ENCODE measurements at places on chromosomes 7 and 10.

DNA sequence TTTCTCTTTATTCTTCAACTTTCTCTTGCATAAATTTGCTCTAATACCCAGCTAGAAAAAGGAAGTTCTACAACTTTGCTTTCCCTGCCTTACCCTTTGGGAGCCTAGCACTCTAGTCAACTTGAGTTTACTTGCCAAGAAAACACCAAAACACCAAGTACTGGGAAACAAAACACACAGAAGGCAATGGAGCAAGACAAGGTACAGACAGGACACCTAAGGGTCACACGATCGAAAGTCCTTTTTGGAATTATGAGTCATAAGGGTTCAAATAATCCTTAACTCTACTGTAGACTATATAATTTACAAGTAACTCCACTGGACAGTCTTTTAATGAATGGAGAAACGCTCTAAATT is 42.6 kb upstream of the ANAPC16 start:
- no peak for DNase-seq

- no peak for DNase-seq
These were observed 1176.1 kb downstream of the GATA3 start for GRCh38 chr10:9230625-9231024.

DNA sequence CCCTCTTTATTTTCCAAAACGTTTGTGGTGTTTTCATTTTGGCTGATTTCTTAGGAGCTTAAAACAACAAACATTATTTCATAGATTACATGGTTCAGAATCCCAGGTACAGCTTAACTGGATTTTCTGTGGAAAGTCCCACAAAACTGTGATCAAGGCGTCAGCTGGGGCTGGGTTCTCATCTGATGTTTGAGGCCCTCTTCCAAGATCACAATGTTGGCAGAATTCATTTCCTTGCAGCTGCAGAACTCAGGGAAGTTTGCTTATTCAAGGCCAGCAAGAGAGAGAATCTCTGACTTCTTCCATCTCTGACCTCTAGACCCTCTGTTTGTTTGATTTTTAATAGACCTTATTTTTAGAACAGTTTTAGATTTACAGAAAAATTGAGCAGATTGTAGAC is 108.4 kb upstream of the AGK start:
- DNase-seq: no peak

GRCh38 chr7:141663081-141663849 is 38.7 kb downstream of the DENND11 start:
- no peak for DNase-seq

DNA sequence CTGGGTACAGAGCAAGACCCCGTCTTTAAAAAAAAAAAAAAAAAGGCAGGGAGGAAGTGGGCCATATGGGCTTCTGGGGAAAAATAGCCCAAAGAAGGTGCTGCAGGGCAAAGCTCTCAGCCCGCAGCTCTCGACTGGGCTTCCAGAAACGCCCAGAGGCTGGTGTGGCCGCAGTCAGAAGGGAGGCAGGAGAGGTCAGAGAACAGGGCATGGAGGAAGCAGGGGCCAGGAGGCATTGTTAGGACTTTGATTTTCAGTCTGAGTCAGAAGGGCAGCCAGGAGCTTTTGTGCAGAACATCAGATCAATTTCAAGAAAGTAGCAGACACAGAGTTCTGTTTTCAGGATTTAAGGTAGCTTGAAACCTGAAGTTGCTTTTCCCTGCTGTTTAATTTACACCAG is 35.3 kb upstream of the CYTH3 start:
- DNase-seq: no peak

- DNase-seq: no peak
These were observed 460.4 kb downstream of the NXPH1 start for GRCh38 chr7:8893775-8894174.

DNA sequence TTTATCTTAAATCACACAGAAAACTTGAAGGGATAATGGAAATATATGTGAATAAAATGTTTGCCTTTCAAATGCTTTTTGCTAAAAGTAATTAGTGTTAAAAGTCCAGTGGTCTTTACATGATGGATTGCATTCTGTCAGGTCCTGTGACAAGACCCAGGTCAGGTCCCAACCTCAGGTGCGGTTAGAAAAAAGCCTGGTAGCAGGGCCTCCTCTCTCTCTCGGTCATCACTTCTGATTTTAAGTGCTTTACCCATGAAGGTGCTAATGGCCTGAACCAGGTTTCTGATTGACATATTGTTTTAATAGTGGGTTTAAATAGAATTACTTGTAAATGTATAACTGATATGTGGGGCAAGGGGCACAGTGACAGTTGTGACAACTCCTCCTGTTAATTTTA is 736.3 kb downstream of the POM121L12 start:
- no peak for DNase-seq

DNA sequence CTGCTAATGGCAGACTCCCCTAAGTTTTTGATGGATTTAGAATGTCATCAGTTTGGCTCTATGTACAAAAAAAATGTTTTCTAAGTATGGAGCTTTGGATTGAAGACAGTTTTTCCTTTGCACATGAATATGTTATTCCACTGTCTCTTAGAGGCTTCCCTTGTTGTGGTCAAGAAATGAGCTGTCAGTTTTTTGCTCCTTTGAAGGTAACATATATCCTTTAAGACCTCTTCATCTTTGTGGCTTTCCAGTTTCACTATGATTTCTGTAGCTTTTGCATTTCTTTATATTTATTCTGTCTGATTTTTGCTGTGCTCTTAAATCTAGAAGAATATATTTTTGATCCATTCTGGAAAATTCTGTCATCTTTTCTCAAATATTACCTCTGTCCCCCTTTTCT is 15.8 kb upstream of the ODAD2 start:
- DNase-seq: no peak

DNA sequence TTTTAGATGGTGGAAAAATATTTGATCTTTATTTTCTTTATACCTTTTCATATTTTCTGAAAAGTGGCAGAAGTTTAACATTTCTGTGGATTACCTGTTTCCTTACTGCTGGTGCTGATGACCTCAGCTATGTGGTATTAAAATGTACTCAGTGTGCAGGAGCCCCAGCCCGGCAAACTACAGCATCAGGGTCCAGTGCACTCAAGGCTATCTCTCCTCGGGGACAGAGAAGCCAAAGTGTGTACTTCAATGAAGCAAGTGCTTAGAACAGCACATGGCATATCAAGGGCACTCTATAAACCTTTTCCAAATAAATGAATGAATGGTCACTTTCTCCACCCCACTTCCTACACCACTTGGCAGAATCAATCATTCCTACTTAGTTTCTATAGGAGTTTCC is 111.8 kb downstream of the HIP1 start:
- no peak for DNase-seq

DNA sequence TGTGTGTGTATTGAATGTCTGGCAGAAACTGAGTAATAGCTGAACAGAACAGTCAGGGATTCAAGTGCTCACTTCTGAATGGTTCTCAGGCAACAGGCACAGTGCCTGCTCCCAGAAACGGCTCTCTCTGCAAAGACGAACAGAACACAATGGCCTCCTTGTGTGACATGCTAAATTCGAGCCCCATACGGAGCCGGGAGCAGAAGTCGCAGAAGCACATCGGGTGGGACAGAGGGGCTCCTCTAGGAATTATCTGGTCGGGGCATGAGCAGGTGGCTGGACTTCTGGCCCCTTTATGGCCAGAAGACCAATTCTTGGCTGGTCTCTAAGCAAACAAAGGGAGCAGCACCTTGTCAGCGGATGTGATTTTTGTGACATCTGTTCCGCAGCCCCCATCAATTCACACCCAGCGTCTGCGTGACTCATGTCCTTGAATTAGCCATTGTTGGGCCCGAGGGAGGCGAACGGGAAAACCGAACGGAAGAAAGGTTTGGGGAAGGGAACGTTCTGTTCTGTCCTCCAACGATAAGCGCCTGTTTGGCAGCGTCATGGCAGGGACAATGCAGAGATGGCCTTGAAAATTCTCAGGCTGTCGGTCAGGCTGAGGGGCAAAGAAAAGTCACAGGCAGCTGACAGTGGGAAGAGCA is 47.3 kb upstream of the NPTX2 start:
- DNase-seq: no peak

DNA sequence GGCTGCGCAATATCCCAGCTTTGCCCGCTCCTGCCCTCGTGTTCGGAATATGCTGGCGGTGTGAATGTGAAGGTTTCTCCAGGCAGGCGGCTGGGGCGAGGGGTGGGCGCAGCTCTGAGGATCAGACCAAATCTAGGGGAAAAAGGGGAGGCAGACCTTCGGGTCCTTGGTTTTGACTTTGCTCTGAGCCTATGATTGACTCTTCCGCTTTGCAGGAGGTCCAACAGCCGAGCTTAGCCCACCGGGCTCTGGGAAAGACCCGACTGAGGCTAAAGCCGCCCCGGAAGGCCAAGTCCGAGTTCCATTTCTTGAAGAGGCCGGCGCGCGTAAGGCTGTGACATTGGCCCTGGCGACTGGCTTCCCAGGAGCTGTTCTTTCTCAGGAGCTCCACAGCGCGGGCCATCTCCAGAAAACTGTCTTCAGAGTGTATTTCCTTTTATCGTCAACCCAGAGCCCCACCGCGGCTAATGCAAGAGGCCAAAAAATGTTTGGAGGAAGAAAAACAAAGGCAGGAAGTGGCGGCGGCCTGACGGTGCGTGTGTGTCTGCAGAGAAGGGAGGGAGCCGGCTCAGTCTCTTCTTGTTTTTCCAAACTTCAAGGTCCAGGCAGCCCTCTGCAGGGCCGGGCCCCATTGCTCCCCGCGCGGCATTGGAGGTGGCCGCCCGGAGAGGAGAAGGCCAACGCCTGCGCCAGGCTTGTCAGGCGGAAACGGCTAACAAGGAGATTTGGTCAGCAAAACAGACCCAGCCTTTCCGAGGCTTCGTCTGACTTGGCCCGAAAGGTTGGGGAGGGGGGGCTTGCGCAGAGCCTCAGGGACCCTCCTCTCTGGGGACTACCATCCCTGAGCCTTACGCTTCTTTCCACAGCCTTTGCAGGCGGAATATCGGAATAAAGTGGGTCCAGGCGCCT is 3.6 kb upstream of the HOXA11 start:
- DNase-seq: no peak

DNA sequence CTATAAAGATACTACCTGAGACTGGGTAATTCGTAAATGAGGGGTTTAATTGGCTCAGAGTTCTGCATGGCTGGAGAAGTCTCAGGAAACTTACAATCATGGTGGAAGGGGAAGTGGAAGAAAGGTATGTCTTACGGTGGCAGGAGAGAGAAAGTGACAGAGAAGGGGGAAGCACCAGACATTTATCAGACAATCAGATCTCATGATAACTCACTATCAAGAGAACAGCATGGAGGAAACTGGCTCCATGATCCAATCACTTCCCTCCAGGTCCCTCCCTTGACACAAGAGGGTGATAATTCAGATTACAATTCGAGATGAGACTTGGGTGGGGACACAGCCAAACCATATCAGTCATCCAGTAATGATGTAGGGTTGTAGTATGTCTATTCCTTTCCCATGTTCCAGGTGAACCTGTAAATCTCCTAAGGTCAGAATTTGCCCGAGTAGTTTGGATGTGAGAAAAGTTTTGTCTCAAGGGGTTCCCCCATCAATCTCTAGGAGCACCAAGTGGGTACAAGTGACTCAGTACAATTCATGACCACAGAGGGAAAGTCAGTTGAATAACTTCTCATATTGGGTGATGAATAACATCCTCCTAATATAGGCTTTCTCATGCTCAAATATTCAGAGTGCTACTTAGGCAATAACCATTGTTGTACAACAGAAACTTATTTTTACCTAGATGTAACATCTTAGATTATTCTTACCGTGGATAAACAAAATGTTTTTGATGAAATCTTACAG is 39.7 kb upstream of the MTPN start:
- DNase-seq: no peak

GRCh38 chr7:1998146-1998545 is 234.6 kb downstream of the MAD1L1 start:
- no peak for DNase-seq

GRCh38 chr10:82313401-82313800 is 438.4 kb downstream of the NRG3 start:
- DNase-seq: no peak

DNA sequence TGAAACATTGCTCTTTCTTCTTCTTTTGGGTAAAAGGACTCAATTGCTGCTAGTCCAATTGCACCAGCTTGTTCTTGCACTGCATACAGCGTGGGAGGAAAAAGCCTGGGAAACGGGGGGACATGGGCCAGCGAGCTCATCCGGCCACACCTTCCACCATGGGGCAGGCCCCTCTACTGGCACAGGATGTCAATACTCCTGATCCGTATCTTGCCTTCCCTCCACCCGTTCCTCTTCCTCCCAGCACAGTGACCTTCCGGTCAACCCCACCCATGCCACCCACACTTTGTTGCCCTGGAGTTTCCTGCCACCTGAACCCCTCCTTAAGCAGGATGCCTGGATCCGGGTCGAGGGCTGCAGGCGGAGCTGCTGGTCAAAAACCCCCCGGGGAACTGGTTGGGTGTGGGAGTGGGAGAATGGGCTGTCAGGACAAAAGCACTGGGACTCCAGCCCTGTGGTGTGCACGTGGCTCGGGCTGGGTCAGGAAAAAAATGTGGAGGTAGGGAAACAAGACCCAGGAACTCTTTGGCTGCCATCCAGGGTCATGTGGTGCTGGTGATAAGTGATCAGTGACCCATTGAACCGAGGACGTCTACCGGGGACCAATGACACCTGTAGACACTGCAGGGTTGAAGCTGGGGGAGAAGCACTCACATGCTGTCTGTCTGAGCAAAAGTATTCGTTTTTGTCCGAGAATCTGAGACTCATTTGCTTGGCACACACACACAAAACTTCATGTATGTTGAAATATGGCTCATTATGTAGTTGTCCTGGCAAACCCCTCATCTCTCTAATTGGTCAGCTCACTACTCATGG is 8.1 kb downstream of the IL2RA start:
- no peak for DNase-seq

GRCh38 chr10:71299071-71299785 is 19.8 kb upstream of the SLC29A3 start:
- DNase-seq: no peak

DNA sequence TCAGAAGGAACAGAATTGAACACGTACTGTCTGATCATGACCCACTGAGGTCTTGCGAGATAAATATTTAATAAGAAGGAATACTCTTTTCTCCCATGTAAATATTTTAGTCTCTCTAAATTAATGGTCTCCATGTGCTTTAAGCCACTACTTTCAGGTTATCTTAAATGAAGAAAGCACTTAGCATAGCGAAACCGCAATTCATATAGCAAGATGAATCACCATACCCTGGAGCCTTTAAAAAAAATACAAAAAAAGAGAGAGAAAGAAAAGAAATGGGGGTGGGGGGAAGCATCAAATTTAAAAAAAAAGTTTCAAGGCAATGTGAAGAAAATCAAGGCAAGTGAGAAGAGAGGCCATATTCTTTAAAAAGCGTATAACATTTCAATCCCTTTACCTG is 82.5 kb downstream of the CTTNBP2 start:
- no peak for DNase-seq

- no peak for DNase-seq
These were observed 39.5 kb upstream of the GJD4 start for GRCh38 chr10:35565602-35566081.

GRCh38 chr10:32105782-32106382 is 49.7 kb upstream of the KIF5B start:
- no peak for DNase-seq

GRCh38 chr7:148987751-148988512 is 40.4 kb downstream of the PDIA4 start:
- no peak for DNase-seq

- no peak for DNase-seq
These were observed 63.8 kb downstream of the MICALL2 start for GRCh38 chr7:1395211-1396070.

GRCh38 chr10:71398976-71399375 is 2.3 kb downstream of the CDH23 start:
- no peak for DNase-seq

All from AG04449 (cell line).